CD4-positive, alpha-beta T cell treated with Interleukin-2 at 100 ng/mL for 4 hours (primary cell): ENCODE measurements at places on chromosomes 6 and 20.

DNA sequence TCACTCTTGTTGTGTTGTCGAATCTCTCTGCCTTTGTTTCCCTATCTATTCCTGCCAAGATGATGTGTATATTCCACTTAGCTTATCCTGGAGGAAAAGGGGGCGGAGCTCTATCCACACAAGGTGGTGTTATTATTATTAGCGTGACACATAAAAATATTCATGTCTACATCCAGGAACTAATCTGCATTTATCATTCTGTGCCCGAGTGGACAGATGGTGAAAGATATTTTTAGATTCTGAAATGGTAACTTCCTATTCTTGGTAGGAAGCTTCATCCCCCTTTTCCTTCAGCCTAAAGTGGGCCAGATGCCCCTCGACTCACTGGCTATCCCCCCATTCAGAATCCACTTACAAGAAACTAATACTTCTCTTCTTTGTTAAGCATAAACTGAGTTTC is 2.0 kb downstream of the XKR7 start:
- no peak for DNase-seq

GRCh38 chr20:8720089-8720488 is 348.8 kb upstream of the PLCB4 start:
- no peak for DNase-seq

DNA sequence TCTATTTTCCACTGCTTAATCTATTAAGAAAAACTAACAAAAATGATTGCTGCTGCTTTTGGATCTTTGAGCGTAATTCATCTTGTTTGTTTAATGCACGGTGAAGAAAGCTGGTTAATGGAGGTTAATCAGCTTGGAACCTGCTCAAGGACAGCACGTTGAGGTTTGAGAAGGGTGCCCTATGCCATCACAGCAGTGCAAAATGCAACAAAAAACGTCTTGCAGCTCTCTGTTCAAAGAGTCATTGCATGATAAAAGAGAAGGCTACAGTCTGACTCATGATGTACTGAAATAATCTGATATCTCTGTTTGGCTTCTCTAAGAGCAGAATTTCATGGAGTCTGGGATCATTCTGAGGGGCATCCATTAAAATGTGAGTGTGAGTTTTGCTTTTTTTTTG is 80.6 kb upstream of the PREP start:
- DNase-seq = peak; percentile 17

- DNase-seq = no peak
These were observed 108.7 kb downstream of the ZFAND3 start for GRCh38 chr6:37928217-37928616.

DNA sequence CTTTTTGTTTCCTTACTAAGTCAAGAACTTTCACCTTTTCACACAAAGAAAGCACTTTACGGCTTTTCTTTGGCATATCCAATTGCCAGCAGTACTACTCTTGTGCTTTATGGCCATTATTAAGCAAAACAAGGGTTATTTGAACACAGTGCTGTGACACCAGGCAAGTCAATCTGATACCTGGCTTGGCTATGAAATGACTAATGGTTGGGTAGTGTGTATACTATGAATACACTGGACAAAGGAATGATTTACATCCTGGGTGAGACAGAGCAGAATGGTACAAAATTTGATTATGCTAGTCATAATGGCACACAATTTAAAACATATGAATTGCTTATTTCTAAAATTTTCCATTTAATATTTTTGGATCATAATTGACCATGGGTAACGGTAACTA is 22.1 kb upstream of the ADGRF1 start:
- DNase-seq = no peak

GRCh38 chr6:51843456-51844056 is 243.9 kb downstream of the PKHD1 start:
- no peak for DNase-seq

DNA sequence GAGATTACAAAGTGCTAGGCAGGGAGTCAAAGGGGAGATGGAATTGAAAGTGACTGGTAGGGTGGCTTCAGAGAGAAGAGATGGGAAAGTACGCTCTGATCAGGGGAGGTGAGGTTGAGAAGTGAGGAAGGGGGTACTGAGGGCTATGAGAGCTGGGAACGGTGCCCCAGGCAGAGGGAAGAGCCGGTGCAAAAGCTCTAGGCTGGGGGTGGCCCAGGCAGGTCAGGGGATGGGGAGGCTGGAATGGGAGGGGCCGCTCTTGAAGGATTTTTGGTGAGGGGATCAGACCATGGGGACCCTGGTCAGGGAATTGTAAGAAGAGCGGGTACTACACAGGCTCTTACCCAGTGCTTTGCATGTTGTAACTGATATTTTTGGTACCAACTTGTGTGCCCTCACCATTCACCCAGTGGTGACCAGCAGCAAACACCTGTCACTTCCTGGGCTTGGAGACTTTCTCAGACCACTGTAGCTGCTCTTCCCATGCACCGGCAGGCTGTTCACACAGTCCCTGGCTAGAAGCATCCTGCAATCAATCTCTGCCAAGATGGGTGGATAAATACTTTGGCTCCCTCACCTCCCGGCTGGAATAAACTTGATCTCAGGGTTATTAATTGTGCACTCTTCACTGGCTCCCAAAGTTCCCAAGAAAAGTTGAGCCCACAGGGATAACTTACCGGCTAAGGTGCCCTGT is 24.0 kb downstream of the PCK1 start:
- no peak for DNase-seq

- no peak for DNase-seq
These were observed 1.1 kb downstream of the GNL1 start for GRCh38 chr6:30554962-30555815.

- DNase-seq = no peak
These were observed 193.0 kb upstream of the ZNF217 start for GRCh38 chr20:53786445-53787267.

DNA sequence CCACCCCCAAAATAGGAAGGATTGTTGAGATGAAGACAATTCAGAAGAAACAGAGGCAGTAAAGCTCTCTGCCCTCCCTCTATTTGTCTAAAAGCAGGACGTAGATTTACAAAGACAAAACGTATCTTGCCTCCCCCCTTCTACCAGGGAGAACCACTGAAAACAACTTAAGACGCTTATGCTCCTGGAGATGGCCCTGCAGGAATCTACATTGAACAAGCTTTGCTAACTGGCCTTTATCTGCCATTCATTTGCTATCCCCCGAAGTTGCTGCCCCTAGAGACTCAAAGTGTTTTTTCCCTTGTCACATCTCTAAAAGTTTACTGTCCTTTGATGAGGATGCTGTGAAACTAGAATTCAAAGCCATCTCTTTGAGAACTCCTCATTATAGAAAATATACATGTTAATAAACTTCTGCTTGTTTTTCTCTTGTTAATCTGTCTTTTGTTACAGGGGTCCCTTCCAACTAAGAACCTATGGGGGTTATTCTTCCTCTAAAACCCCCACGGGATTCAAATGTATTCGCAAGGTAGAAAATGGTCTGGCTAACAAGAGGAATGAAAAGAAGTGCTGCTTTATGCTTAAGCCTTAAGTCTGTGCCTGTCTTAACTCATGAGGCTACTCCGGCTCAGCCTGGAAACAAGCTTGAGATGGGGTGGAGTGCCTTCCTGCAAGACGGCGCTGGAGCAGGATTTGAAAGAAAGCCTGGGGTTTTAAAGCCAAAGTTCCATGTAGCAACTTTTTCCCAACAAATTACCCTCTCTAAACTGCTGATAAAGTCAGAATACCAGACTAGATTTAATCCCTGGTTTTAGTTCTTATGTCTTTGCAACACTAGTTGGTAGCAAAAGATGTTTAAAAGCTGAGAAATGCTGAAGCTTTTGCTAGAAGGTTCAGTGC is 88.0 kb downstream of the CLIC5 start:
- no peak for DNase-seq

GRCh38 chr20:56799187-56799586 is 170.1 kb downstream of the TFAP2C start:
- DNase-seq = no peak

- DNase-seq = peak; percentile 78
These were observed 8.8 kb upstream of the RSPH3 start for GRCh38 chr6:159008656-159009288.

GRCh38 chr6:24940311-24940917 is 4.7 kb upstream of the RIPOR2 start:
- DNase-seq = no peak

- DNase-seq = no peak
These were observed 396.9 kb upstream of the EYS start for GRCh38 chr6:66103954-66104353.

DNA sequence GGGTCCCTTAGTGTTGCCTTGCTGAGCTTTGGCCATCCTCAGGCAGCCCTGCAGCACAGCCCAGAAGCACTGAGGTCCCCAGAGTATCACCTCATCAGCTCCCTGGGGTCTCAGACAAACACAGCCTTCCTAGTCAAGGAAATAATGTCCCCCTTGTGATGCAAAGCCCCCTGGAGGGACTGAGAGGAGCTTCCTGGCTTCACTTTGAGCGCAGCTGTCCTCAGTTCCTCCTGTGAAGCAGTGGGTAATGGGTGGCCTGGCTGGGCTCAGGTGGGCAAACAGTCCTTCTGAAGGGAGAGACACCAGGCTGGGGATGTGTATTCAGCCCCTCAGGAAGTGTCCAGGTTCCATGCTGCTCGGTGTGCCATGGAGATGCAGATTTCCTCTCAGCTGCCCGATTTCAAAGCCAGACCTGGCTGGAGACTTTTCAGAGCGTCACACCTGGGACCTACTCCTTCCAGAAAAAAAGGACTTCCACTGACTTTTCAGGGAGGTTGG is 79.2 kb upstream of the FOXA2 start:
- no peak for DNase-seq

GRCh38 chr6:117110737-117111136 is 154.6 kb upstream of the VGLL2 start:
- DNase-seq = no peak

DNA sequence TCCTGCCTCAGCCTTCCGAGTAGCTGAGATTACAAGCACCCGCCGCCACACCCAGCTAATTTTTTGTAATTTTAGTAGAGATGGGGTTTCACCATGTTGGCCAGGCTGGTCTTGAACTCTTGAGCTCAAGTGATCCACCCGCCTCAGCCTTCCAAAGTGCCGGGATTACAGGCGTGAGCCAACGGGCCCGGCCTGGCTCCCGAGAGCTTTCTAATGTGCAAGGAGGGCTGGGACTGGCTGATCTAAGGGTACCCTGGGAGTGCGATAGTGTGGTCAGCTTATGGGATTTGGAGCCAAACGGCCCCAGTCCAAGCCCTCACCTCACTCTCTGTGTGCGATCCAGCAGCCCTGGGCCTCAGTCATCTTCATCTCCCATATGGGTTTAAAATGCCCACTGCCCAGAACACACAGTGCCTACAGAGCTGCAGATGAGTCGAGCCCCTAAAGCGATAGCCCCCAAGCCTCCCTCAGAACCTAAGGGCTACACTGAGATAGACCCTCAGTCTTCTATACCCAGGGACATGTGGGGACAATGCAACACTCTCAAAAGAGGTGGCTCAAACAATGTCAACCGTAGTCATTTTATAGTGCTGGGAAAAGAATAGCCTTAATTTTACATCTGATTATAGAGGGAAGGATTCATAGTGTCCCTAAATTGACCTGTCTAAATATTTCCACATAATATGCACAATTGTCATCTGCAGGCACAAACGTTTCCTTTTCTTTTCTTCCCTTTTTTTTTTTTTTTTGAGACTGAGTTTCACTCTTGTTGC is 50.1 kb downstream of the SSR1 start:
- no peak for DNase-seq
